ENCODE measurements at places on chromosomes 16 and 17.

DNA sequence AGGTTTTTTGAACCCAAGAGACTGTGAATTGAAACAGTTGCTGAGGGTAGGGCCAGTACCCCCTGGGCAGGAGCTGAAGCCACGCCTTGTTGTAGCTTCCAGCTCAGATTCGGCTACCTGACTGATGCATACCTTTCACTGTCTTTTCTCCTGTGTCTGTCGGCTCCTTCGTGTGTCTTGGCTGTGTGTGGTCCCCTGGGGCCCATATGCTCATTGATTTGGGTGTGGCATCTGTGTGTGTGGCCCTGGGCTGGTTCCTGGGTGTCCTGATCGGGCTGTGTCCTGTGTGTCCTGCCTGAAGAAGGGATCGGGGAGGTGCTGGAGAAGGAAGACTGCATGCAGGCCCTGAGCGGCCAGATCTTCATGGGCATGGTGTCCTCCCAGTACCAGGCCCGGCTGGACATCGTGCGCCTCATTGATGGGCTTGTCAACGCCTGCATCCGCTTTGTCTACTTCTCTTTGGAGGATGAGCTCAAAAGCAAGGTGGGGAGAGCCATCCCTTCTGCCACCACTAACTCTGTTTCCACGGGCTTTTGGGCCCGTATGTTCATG, 20.9 kb downstream of the CASKIN2 start:
- no peak for DNase-seq

DNA sequence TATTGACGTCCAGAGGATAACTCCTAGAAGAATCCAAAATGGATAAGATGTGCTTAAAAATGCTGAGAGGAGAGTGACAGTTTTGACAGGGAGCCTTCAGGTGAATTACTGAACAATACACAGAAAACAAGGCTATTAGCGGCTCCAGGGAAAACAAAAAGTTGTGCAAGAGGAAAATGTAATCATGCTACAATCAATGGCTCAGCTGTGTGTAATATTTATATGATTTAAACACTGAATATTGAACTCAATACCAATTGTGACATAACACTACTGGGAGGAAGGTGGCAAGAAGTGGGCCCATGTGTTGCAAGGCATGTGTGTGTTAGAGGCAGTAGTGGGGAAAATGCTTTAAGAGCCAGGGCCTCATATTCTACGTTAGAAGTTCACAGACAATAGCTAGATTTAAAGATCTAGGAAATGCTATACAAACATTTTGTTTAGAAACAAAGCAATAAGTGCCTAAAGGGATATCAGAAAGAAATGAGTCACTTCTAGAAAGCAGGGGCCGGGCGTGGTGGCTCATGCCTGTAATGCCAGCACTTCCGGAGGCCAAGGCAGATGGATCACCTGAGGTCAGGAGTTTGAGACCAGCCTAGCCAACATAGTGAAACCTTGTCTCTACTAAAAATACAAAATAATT, 253.2 kb upstream of the IRX5 start:
- DNase-seq, result no peak

DNA sequence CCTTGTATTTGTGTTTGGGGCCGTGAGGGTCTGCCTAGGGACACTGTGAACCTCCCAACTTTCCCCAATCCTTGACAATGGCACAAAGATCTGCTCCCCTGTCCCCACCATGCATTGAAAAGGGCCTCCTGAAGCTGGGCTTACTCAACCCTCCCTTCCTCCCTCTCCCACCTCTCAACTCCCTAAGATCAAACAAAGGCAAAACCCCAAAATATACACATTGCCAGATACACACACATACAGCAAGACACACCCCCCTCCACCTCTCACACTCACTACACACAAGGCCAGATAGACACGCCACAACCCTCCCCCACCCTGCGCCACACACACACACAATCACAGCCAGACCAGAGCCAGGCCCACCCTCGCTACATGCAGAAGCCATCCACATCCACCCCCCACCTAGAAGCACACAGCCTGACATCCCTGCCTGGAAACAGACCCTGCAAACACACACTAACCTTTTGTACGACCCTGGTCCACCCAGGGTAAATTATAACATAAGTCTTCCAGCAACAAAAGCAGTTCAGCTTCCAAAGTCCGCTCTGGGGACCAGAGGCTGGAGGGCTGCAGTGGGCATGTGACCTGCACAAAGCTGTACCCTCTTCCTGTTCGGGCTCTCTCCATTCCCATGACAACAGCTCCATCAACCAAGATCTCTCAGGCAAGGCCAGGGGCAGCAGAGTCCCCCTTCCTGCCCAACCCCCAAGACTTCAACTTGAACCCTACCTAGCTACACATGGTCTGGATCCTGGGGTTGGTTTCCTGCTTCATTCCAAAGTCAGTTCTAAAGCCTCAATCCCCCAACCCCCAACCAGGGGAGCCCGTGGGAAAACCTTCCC, 1.9 kb downstream of the PCGF2 start:
- DNase-seq, result no peak

DNA sequence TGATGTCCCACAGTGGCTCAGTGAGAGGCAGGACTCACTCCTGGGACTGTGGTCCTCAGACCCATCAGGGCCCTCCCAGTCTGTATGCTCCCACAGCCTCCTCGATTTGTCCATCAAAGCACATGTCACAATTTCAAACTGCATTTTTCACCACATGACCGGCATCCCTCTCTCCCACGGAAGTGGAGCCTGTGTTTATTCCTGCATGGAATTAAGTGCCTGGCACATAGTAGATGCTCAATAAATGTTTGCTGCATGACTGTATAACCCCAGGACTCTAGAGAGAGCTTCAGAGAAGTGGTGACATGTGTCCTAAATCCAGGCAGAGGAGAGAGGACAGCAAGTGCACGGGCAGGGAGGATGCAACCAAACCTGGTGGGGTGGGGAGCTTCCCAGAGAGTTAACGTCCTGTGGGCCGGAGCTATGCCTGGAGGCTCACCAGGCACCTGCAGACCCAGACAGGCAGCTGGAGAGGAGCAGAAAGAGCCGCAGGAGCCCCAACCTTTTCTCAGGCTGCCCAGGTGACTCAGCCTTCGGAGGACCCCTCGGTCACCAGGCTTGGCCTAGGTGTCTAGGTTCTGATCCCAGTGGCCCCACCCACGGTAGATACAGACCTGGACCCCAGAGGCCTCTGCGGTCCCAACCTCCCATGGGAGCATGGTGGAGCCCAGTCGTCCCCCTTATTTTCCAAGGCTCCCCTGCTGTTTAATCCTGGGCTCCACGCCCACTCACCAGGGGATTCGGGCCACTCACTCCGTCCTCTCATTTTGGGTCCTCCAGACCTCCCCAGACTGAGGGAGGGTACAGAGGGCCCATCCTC, 5.8 kb downstream of the CDH5 start:
- DNase-seq, result no peak

DNA sequence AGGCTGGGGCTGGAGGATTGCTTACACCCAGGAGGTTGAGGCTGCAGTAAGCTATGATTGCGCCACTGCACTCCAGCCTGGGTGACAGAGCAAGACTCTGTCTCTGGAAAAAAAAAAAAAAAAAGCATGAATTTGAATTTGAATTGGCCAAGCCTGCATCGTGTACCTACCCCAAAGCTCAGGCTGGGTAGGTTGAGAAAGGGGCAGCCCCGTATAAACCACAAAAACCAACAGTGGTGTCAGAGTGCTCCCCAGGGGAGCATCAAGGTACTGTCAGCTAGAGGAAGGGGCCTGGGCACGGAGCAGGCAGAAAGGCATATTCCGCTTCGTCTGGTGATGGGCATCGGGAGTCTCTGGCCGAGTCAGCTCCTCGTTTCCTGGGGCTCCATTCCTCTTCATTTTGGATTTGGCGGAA, 40.9 kb downstream of the RAP1GAP2 start:
- DNase-seq, result peak; percentile 62

GRCh38 chr17:76635039-76635438, 8.5 kb downstream of the ST6GALNAC1 start:
- DNase-seq, result no peak

DNA sequence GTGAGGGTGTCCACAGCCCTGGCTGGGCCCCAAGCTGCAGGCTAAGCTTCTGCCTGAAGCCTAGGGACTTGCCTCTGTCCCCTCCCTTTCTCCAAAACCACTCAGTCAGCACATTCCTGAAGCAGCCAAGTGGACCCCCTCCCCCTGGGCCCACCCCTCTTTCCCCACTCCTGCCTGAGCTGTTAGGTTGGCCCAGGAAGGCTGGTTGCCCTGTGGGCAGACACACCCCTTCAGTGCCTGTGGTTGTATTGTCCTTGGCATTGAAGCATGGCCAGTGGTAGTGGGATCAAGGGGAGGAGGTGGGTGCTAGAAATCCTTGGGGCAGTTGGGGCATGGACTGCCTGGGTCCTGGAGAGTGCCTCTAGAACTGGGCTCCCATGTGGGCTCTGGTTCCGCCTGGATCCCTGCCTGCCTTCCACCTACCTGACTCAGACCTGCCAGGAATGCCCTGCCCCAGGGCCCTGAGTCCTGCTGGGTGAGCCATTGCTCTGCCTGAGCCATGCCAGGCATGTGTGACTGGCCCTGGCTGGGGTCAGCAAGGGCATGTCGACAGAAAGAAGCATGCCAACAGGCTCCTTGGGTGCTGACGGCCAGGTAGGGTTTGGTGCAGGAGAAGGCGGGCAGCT, 2.1 kb downstream of the TRAF4 start:
- DNase-seq, result no peak

DNA sequence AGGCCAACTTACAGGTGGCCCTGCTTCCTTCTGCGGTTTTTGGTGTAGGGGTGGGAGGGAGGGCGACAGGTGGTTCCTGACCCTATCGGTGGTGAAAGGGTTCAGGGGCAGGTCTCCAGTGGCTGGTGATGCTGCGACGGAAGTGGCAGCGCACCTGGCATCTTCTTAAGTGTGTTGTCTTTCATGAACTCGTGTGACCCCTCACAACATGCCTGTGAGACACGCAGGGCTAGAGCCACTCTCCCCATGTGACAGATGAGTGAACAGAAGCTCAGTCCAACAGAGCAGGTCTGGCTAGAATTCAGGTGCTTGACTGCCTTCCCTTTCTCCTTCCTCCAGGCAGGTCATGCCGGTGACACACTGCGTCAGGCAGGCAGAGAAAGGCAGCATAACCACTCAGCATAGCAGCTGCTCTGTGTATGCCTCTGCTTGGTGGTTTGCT, 8.0 kb downstream of the TNFAIP1 start:
- no peak for DNase-seq

- DNase-seq, result no peak
Measured at GRCh38 chr16:3999479-4000325, 116.5 kb downstream of the ADCY9 start.

DNA sequence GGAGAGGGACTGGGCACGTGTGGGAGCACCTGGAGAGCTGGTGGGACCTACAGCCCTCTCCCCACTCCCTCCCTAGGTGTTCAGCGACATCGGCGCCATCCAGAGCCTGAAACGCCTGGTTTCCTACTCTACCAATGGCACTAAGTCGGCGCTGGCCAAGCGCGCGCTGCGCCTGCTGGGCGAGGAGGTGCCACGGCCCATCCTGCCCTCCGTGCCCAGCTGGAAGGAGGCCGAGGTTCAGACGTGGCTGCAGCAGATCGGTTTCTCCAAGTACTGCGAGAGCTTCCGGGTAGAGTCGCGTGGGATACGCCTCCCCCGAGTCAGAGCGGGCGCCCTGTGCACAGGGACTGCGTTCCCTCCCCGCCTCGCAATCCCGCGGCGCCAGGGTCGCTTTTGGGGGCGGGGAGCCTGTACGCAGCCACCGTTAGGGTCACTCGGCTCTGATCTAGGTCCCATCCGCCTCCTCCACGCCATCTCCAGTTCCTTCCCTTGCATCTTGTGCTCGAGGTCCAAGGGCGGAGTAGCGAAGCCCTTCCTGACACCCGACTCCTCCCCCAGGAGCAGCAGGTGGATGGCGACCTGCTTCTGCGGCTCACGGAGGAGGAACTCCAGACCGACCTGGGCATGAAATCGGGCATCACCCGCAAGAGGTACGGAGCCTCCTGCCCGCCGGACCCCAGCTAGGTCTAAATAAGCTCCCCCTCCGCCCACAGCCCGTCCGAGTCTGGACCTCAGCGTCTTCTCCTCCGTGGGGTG, 13.0 kb downstream of the SARM1 start:
- peak; percentile 62 for DNase-seq

DNA sequence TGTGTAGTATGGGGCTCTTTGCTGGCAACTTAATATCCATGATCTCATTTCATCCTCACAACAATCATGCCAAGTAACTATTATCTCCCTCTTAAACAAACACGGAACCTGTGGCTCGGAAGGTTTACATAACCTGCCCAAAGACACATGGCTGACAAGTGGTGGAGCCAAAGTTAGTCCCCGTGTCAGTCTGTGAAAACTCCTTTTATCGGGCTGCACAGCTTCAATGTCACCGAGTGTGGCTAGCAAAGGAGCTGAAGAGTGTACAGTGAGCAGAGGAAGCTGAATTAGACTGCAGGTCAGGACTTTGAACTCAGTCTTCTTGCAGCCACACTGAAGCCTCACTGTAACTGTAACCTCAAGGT, 80.3 kb downstream of the PARN start:
- DNase-seq, result no peak

GRCh38 chr17:32471652-32472051, 15.1 kb upstream of the CDK5R1 start:
- DNase-seq, result no peak

DNA sequence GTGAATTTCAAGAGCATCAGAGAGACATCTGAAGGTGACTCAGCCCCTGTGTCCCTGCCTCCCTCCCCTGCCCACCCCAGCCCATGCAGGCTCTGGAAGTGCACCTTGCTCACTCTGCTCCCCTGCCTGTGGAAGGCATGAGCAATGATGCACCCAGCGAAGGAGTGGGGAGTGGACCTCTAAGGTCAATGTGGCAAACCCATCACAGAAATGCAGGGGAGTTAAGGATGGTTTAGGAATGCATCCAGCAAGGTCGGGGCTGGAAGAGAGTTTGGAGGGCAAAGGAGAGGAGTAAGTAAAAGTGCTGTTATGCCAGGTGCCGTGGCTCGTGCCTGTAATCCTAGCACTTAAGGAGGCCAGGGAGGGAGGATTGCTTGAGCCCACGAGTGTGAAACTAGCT, 61.9 kb downstream of the CYB5B start:
- DNase-seq, result no peak

- no peak for DNase-seq
Measured at GRCh38 chr17:35423761-35424160, 8.5 kb downstream of the SLFN12 start.

DNA sequence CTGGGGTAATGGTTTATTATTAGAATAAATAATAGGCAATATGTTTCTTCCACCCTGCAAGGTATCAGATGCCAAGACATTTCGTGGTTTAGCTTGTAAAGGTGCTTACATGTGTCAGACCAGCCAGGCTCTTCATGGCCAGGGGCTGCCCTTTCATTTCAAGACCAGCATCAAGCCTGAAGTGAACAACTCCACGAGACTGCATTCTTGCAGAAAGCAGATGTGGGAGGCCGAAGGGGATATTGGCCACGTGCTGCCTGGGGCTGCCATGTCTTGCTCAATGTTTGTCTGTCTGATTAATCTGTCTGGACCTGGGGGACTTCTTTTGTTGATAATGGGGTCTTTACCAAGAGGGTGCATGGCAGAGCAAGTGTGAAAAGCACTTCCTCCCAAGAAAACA, 294.2 kb upstream of the RBFOX1 start:
- no peak for DNase-seq
